ENCODE measurements at places on chromosomes 4 and X. TPM values are rescaled to one million over a fixed set of nuclear protein-coding genes. Genes with fewer than 3 reads are reported as not detected.

The EPHA5 gene
- total RNA-seq: under 0.01 TPM

The PORCN gene
- total RNA-seq: 10.4 TPM

The FHIP1A gene
- 0.30 TPM for total RNA-seq

The DMP1 gene
- total RNA-seq: not detected

The PAGE1 gene
- not detected for total RNA-seq

The SLC9B1 gene
- 0.89 TPM for total RNA-seq

The MED28 gene
- 10.1 TPM for total RNA-seq

The USP17L24 gene
- not detected for total RNA-seq

The UGT2B7 gene
- total RNA-seq: 2.4 TPM

The FAM9C gene
- total RNA-seq: not detected

The USP17L13 gene
- not detected for total RNA-seq

The MTHFD2L gene
- total RNA-seq: 24.9 TPM

The SPINK2 gene
- total RNA-seq: not detected

The FTHL17 gene
- total RNA-seq: not detected

The CTAG1B gene
- not detected for total RNA-seq

The RTL5 gene
- total RNA-seq: 4.4 TPM

The MAGEA8 gene
- total RNA-seq: not detected

All from smooth muscle cell of the umbilical artery (primary cell).